ENCODE measurements at places on chromosomes 12 and 14. TPM values are rescaled to one million over a fixed set of nuclear protein-coding genes. Genes with fewer than 3 reads are reported as not detected.
A peak's percentile ranks its signal among the peaks of the same experiment; 100 is the strongest.

Gene SLCO1B3
- total RNA-seq = not detected

Gene MAP4K5
- 73.5 TPM for total RNA-seq

Gene FIGNL2
- not detected for total RNA-seq

Gene FAM186B
- not detected for total RNA-seq

Gene SCN8A
- total RNA-seq = 0.22 TPM

Gene FGF23
- total RNA-seq = not detected

Gene PAPOLA
- total RNA-seq = 313 TPM

Gene TSPAN19
- total RNA-seq = not detected

Gene ALKBH2
- total RNA-seq = 30.6 TPM

Gene CLEC4A
- 1.4 TPM for total RNA-seq

Gene COCH
- 33.7 TPM for total RNA-seq

Gene HOXC6
- total RNA-seq = not detected

Gene KCNA5
- not detected for total RNA-seq

GRCh38 chr12:130661059-130661458, 55.0 kb downstream of the RIMBP2 start:
- no peak for DNase-seq

- DNase-seq = peak; percentile 41
Observed at GRCh38 chr12:102876883-102877282, 40.2 kb downstream of the PAH start.

DNA sequence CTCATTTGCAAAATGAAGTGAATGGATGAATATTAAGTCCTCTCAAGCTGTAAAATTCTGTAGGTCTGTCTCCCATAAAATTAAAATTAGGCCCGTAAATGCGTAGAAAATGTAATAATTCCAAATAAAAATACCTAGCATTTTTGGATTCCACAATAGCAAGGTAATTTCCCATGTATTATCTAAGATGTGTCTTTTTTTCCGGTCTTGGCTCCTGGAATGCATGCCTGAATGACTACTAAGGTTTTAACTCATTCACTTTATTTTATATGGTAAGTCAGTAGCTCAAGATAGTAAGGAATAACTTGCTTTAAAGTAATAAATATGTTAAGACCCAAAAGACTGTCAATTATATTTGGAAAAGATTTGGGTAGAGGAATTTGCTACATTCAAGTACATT, 11.1 kb downstream of the TXNRD1 start:
- DNase-seq = no peak

- DNase-seq = no peak
Observed at GRCh38 chr12:16863742-16864141, 257.8 kb upstream of the LMO3 start.

DNA sequence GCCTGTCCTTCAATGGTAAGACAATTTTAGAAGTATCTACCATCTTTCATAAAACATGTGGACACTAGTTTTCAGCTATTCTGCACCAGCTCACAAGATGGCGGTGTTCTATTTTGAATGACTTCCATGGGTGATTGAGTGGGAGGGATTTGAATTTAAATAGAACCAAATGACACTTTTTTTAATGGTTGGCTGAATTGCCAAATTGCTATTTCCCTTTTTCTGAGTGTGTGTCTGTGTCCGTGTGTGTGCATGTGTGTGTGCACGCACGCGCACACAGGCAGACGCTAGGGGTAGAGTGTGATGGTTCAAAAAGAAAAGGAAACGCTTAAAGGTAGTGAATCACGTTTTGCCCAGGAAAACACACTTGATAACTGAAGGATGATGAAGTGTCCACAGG, 362.6 kb downstream of the DAD1 start:
- peak; percentile 94 for DNase-seq

DNA sequence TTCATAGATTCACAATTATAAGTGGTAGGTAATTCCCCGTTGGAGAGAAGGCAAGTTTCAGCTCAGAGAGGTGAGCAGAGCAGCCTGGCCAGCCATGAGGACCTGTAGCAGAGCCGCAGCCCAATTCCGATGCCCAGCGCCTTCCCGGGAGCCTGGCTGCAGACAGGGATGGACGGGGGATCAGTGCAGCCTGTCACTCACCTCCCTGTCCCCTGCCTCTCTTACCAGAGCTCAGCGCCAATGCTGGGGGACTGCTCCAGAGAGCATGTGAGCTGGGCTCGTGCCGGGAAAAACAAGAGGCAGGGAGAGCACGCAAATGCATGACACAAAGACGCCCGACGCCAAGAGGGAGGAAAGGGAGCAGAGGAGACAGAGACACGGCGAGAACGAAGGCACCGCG, 231.9 kb downstream of the BCL11B start:
- DNase-seq = no peak

- DNase-seq = peak; percentile 82
Observed at GRCh38 chr12:40224439-40225291, at the start of gene LRRK2. Gene LRRK2, plus strand, starts transcription at chr12:40224997. Its CDS starts 135 bp downstream, at chr12:40225132.

DNA sequence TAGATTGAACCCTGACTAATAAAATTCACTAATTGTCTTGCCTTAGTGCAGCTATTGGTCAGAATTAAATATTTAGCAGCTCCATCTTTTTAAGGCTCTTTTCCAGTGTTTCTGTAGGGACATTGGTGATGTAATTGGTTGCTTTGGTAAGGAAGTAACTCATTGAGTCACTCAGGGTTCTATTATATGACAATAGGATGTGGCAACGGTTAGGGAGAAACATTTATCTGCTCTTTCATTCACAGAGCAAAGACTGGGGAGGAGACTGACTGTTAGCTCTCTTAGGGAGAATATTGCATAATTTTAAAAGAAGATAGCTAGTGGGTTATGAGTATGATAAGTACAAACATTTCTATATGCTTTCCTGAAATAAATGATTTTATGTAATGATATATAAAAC, 616.5 kb downstream of the TRHDE start:
- DNase-seq = no peak

- DNase-seq = no peak
Observed at GRCh38 chr12:124160097-124160756, 134.7 kb upstream of the RFLNA start.

DNA sequence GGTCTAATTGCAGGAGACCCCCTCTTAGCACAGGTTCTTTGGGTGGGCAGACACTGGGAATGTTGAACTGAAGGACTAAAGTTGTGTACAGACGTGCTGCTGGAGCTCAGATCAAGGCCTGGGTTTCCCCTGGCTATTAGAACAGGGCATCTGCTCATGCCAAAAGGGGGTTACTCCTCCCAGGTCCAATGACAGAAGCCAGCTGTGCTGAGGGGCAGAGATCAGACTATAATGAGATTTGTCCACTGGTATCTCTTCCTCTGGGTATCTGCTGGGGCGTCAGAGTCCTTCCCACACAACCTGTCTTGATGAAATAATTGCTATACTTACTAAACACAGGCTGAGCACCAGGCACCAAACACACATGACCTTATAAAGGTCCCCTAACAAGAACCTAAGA, 42.6 kb downstream of the LTBP2 start:
- no peak for DNase-seq

GRCh38 chr14:70955543-70956480, 48.6 kb downstream of the PCNX1 start:
- peak; percentile 77 for DNase-seq

DNA sequence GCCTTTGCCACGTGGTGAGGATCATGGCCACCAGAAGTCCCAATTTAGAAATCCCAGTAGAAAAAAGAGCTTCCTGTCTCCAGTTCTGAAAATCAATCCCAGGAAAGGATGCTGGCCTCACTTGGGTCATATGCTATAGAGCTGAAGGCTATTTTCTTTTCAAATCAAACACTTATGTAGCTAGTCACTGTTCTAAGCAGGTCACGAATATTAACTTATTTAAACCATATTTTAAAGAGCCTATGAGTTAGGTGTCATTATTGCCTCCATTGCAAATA, 97.5 kb downstream of the VCPKMT start:
- no peak for DNase-seq

DNA sequence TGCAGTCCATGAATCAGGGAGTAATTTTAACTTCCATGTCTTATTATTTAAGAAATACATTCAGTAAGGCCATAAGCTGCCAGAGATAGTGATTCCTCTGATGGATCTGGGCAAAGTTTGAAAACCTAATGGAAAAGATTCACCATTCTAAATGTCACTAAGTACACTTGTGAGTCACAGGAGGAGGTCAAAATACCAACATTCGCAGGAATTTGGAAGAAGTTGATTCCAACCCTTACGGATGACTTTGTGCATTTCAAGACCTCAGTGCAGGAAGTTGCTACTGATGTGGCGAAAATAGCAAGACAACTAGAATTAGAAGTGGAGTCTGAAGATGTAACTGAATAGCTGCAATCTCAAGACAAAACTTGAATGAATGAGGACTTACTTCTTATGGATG, 69.8 kb downstream of the OSBPL8 start:
- DNase-seq = no peak

GRCh38 chr12:65313719-65314317, 35.3 kb downstream of the MSRB3 start:
- DNase-seq = peak; percentile 55

DNA sequence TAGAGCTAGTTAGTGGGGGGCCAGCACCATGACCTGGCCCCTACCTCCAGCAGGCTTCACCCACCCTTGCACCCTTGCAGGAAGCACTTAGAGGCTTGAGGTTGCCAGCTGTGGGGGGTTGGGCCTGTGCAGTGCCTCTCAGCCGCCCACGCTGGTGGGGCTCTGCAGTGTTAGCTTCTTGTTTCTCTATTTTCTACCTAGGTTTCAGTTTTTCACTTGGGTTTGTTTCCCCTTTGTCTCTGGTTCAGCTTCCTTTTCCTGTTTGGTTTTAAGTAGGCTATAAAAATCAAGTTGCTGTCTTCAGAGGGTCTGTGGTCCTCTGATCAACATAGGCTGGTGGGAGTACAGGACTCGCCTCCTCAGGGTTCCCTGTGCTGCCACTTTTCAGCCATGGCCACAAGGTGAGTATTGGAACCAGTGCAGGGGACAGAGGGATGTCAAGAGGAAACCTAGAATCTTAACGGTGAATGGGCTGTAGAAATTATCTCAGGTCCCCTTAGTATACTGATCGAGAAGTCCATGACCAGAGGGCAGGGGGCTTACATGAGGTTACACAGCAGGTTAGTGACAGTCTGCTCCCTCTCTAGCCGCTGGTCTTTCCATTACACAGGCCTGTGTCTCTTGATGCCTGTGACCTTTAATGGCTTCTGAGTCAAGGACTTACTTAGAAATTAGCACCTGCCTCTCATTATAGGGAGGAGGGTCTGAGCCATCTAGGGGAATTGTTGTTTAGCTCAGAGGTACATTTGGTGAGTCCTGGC, at the start of gene EVL:
TSS of gene EVL (plus strand) at position 312 of the 761 bp plus-strand sequence. CDS start at position 391, 79 bp downstream.
- DNase-seq = no peak

- no peak for DNase-seq
Observed at GRCh38 chr12:70354787-70355186, 11.3 kb upstream of the KCNMB4 start.

DNA sequence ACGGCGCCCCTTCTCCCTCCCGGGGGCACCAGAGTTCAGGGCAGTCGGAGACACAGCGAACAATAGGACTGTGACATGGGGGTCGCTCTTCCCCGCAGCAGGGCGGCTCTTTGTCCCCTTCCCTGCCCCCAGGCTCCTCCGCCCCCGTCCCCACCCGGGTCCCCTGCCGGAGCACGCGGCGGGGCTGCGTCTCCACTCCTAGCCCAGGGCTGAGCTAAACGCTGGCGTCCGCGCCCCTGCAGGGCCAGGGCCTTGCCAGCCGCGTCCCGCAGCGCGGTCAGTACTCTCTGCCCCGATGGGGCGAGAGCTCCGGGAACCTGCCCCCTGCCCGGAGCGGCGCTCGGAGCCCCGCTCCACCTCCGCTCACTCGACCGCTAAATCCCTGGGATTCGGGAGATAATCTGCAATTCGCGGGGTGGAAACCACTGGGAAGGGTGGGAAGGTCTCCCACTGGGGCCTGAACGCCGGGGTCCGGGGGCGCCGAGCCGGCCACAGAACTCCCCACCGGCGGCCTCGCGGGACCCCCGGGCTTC, 825 bp upstream of the CCDC85C start:
- DNase-seq = no peak

DNA sequence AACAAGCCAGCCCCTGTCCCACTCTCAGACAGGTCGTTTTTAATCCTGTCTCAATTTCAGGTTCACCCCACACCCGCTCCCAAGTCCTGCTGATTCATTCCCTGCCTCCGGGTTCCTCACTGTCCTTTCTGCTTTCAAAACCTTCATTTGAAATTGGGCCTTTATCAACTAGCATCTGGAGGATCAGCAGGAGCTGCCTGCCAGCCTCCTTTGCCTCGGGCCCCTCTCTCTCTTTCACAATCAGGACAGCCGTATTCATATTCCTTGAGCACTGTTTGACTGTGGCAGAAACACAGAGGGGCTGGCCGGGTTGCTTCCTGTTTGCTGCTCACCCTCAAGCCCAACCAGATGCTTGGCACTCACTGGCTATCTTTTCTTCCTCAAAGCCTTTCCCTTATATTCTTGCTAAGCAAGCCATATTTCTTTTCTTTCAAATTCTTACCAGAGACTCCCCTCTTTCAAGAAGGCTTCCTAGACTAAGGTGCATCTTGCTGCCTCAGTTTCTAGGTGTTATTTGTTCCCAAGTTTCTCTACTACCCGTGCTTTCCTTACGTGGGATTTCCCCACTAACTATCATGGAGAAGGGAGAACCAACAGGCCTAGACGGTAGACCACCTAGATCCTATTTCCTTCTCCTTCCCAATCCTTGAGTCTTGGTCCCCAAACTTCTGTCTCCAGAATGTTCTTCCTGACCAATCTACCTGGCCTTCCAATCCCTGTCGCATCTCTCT, 3.0 kb downstream of the GALNT6 start:
- no peak for DNase-seq

DNA sequence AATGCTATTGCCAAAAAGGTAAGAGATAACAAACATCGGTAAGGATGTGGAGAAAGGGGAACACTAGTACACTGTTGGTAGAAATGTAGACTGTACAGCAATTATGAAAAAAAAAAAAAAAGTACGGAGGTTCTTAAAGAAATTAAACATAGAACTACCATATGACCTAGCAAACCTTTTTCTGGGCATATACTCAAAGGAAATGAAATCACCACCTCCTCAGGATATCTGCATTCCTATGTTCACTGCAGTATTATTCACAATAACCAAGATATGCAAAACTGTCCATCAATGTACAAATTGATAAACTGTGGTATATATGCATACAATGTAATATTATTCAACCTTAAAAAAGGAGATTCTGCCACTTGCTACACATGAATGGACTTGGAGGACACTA, 60.7 kb downstream of the INSM2 start:
- DNase-seq = no peak

DNA sequence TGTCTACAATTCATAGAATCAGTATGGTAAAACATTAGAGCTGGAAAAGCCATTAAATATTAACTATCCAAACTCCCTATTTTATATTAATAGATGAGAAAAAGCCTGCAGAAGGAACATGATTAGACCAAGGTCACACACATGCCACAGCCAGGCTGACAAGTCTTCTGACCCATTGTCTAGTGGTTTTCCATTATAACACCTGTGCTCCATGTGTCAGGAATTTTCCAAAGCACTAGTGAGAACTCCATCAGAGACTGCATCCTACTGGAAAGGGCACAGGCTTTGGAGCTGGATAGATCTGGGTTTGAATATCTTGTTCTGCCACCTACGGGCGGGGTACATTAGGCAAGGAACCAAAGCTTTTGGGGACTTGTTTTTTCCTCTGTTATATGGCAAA, 325.5 kb downstream of the RAD51B start:
- DNase-seq = no peak

DNA sequence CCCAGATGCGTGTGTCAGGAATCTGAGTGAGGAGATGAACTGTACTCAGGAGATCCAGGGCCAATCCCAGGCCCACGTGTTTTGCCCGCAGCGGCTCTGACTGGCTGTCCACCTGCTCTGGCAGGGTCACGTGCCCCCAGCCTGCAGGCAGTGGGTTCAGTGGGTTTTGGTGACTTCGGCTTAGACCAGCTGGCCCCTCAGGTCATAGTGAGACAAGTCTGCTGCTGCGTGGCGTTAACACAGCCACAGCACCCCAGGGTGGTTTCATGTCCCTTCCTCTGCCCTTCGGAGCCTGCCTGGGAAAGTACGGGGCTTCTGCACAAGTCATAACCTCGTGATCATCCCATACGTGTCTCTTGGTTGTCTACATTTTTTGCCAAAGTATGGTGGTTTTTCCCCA, 2.6 kb downstream of the FBRSL1 start:
- DNase-seq = no peak
